ENCODE measurements at places on chromosomes 2 and 18.

DNA sequence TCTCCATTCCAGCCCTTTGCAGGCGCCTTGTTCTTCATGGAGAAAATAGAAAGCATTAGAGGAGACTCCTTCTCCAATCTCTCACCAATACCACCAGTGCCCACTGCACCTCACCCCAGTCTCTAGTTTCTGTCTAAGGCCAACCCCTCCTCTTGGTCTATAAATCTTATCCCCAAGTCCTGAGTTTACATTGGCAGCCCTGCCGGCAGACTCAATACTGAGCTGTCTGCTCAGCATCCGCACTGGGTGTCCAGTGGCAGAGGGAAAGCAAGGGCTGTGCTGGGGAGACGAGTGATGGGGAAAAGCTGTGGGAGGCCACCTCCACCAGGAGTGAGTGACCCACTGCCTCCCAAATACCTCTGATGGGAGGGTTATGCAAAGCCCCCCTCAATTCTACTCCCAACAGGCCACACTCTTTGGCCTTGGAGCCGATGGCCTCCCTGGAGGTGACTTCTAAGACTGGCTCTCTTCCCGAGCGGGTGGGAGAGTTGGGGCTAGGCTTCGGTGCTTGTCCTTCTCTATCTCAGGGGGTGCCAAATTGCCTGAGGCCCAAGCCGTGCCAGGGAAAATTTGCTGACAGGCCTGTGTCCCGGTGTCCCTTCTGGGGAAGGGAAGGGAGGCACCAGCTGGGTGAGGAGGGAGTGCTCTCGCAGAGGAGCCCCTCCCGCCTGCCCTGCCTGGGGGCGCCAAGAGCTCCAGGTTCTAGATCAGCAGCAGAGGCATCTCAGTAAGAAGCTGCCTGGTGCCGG is 165.2 kb upstream of the MSH6 start:
- DNase-seq = no peak

- DNase-seq = peak; percentile 30
These were observed 206.6 kb downstream of the NDUFA10 start for GRCh38 chr2:239818531-239819011.

DNA sequence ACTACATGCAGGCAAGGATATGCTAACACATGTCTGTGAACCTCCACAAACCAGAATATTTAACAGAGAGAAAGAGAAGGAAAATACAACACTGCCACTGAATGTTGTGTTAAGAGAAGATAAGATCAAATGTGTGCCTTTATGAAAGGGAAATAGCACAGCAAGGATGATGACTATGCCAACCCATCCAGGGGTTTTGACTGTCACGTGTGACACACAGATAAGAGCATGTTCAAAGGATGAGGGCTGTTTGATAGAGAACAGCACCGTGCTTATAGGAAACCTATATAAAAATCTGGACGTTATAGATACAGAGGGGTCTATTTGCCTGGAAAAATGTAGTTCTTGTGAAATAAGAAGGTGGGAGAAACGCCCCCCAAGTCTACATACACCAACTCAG is 911.8 kb downstream of the CPS1 start:
- no peak for DNase-seq

- no peak for DNase-seq
These were observed 72.2 kb downstream of the EMILIN2 start for GRCh38 chr18:2918761-2919550.
